ENCODE measurements at places on chromosomes 7 and 10. TPM values are rescaled to one million over a fixed set of nuclear protein-coding genes. Genes with fewer than 3 reads are reported as not detected.
A peak's percentile ranks its signal among the peaks of the same experiment; 100 is the strongest.

Gene RARRES2
- 144 TPM for total RNA-seq

DNA sequence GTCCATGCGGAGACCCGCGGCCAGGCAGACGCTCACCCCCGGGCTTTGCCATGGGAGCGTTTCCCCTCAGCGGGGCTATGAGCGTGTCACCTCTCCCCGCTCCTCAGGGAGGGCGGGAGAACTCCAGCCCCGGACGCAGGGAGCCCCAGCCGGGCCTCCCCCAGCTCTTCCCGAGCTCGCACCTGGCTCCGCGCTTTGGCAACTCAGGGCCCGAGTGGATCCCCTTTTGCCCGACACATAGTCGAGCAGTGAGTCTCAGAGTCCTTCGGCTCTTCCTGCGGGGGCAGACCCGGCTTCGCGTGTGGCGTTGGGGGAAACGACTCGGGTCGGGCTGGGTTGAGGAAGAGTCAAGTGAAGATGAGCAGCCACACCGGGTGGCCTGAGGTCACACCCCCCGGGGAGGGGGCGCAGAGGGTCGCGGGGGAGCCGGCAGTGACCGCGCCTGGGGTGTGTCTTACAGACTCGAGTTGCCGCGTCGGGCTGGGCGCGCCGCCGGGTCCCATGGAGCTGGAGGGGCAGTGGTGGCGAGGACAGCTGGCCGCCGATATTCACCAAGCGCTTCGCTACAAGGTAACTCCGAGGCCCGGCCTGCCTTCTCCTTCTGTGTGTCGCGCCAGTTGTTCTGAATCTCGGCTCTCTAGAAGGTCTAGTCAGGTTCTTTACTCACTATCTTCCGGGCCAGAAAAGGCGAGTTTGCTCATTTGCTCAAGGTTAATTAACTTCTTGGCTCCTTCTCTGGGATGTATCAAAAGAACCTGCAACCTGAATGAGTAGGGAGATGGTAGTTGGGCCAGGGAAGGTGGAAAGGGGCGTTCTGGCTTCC lies 721 bp downstream of the CCNJ start:
- DNase-seq, result peak; percentile 73

Gene SLC16A9
- 0.83 TPM for total RNA-seq

Gene PDGFA
- 27.1 TPM for total RNA-seq

GRCh38 chr7:81025360-81025759 lies 106.5 kb upstream of the SEMA3C start:
- no peak for DNase-seq

Gene C7orf33
- total RNA-seq, result not detected

DNA sequence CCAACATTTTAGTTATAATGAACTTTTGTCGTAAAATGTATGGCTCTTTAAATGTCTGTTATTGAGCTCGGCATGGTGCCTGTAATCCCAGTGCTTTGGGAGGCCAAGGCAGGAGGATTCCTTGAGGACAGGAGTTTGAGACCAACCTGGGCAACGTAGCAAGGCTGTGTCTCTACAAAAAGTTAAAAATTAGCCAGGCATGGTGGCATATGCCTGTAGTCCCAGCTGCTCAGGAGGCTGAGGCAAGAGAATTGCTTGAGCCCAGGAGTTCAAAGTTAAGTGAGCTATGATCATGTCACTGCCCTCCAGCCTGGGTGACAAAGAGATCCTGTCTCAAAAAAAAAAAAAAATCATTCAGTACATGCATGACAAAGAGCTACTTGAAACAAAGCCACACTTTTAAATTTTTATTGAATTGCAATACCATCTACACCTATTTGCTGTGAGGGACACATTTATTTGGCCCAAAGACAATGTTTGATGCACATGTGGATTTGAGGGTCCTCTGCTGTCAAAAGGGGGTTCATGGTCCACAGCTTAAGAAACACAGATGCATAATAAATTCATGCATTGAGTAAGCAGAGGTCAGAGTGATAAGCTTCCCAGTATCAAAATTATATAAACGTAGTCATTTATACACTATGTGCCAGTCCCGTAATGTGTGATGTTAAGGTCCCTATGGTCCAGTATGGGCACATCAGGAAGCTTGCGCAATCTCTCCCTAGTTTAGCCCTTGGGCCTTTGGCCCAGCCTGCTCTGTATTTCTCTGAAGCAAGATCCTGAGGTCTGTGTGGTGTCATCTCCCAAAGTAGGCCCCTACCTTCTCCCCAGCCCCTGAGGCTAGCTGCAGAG lies 4.4 kb upstream of the MALSU1 start:
- DNase-seq, result no peak

DNA sequence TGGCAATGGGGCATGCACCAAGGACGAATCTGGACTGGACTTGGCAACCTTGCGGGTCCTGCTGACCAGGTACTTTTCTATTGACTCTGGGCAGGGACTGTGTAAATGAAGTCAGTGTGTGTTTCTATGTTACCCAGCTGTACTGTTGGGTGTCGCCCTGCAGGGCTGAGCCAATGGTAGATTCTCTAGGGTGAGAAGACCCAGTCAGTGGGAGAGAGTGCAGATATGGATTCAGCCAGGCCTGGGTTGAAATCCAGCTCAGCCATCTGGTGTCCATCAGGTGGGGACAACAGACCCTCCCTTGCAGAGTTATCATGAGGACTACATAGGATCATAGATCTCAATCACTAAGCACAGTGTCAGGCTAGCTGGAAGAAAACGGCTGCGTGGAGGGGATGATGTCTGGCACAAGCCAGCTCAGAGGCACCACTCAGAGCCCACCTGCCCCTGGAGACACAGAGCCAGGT lies 4.9 kb upstream of the PPIF start:
- DNase-seq, result no peak

Gene ABCB4
- not detected for total RNA-seq

Gene CDHR3
- total RNA-seq, result 28.7 TPM

Gene IFT22
- total RNA-seq, result 19.4 TPM

DNA sequence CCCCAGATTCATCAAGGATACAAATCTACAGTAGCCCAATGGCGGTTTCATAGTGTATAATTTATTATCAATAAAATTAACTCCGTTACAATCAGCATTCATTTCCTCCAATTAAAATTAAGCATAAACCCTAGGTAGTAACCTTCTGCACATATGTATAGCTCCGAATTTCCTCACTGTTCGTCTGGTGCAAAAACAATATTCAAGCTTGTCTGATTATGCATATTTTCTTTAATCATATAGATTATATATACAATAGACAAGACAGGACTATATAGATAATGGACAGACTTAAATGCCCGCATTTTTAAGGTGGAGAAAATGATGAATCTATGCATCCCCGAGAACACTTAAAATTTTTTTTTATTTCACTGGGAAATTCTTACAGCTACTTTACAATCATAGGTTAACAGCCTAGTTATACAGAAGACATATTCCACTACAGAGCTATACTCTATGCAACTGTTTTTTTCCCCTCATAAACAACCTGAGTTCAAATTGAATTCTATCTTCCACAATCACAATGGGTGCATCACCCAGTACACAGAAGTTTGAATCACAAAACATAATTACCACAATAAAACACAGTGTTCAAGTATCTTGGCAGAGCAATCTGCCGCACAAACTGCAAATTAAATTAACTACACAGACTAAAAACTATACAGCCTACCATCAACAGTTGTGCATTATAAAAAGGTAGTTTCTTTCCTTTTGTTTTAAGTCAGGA lies 2.6 kb downstream of the HOXA9 start:
- DNase-seq, result no peak

DNA sequence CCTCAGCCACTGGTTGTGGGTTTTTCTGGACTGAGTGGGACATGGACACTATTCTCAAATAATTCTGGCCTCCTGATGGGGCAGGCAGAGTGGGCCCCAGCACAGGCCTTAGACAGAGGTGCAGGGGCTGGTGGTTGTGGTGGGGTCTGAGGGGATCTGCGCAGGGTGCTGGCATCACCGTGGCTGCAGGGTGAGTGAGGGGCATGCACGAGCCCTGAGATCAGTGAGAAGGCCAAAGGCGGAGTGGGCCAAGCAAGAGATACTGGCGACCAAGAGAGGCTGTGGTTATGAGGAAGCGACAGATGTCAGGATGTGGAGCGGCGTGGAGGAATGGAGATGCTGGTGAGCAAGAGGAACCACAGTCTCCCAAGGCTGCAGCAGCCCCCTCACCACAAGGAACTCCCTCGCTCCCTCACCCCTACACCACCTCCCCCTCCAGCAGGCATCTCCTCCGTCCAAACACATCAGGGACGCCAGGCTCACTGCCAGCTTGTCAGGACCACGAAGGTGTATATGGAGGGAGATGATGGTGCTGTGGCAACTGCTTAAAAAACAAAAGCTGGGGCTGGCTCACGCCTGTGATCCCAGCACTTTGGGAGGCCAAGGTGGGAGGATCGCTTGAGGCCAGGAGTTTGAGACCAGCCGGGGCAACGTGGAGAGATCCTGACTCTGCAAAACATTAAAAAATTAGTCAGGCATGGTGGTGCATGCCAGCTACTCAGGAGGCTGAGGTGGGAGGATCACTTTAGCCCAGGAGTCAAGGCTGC lies 9.6 kb downstream of the PRF1 start:
- DNase-seq, result no peak

- no peak for DNase-seq
Observed at GRCh38 chr7:34143402-34143801, 238.1 kb downstream of the BMPER start.

Gene CPN1
- not detected for total RNA-seq

- DNase-seq, result no peak
Observed at GRCh38 chr10:37707829-37708578, 149.4 kb downstream of the ZNF248 start.

DNA sequence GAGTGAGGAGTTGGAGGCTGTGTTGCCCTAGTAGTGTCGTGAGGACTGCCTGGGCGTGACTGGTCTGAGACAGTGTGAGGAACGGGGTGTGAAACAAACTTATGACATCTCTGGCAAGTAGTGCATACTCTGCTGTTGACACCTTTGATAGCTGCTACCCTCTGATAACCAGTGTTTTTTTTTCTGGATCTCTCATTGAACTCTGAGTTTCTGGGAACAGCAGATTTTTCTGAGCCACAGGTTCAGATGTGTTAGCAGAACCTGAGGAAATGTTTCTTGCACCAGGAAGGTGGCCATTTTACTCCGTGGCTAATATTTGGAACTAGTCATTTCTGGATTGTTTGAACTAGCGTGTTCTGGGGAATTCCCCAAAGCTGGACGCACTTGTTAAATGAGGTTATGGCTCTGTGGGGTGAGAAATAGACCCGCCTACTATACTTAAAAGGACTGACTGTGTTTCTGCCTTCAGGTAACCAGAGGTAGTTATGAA lies 52.9 kb downstream of the AUTS2 start:
- no peak for DNase-seq

GRCh38 chr10:97333601-97334369 lies 744 bp downstream of the FRAT2 start:
- DNase-seq, result peak; percentile 86

Gene IL6
- total RNA-seq, result 8.2 TPM

- DNase-seq, result no peak
Observed at GRCh38 chr10:77368006-77368405, 269.6 kb downstream of the KCNMA1 start.

DNA sequence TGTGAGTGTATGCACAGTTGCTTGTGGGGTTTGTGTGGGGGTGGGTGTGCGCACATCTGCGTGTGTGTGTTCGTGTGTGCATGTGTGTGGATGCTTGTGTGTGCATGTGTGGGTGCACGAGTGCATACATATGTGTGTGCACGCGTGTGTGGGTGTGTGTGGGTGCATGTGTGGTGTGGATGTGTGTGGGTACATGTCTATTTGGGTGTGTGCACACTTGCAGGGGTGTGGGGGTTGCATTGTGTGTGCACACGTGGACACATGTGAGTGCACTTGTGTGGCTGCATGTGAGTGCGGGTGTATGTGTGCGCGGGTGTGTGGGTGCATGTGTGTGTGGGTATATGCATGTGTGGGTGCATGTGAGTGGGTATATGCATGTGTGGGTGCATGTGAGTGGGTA lies 73.7 kb downstream of the NKX6-2 start:
- DNase-seq, result peak; percentile 10

DNA sequence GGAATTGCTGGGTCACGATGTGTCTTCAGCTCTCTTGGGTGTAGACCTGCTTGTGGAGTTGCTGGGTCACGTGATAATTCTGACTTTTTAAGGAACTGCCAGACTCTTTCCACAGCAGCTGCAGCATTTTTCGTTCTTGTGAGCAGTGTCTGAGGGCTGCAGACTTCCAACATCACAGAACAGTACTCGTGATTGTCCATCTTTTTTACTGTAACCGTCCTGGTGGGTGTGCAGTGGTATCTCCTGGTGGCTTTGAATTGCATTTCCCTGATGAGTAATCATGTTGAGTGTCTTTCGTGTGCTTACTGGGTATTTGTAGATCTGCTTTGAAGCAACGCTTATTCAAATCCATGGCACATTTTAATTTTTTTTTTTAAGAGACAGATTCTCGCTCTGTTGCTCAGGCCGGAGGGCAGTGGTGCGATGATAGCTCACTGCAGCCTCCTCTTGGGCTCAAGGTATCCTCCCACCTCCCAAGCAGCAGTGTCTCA lies 22.7 kb downstream of the INPP5A start:
- DNase-seq, result no peak

GRCh38 chr7:31071645-31072029 lies 19.5 kb downstream of the ADCYAP1R1 start:
- DNase-seq, result no peak

DNA sequence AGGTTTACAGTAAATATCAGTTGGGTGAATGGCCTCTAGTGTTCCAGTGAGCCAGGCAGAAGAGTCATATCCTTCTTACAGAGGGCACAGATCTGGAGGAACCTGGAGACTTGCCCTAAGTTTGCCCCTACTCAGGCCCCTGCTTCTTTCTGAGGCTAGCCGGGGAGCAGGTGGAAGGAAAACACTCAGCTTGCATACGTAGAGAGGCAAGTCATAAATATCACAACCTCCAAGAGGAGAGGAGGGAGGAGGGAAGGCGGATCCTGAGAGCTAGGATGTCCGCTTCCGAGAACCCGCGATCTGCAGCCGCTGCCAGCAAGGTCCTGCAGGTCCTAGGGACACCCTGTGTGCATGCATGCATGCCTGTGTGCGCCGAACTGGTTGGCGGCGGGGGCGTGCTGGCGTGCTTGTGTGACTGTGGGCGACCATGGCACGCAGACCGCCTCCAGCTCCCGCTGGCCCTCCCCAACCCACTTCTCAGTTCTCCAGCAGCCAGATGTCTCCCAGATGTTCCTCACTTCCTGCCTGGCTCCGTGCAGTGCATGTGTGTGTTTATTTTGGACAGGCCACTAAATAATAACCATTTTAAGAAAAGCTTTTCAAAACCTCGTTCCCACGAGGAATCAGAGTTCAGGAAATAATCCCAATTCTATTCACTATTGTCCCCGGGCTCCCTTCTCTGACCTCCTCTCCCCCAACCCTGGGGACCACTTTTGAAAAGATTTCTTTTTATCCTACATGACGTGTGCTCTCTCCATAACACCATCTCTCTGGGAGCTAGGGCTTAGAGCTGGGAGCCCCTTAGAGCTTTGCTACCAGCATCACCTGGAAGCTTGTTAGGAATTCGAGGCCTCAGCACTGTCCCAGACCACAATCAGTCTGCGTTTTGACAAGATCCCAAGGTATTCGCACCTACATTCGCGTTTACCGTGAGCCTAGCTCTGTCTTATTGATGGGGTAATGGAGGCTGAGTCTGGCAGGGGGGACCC lies 32.4 kb downstream of the UNC5B start:
- peak; percentile 54 for DNase-seq

Gene ECHDC3
- 29.5 TPM for total RNA-seq

Gene JAZF1
- total RNA-seq, result 19.4 TPM

Measured in lower lobe of right lung (tissue), 2 donors.